ENCODE measurements at places on chromosomes 4 and X.

GRCh38 chrX:97806238-97806637 lies 922.5 kb downstream of the RPA4 start:
- no peak for DNase-seq

DNA sequence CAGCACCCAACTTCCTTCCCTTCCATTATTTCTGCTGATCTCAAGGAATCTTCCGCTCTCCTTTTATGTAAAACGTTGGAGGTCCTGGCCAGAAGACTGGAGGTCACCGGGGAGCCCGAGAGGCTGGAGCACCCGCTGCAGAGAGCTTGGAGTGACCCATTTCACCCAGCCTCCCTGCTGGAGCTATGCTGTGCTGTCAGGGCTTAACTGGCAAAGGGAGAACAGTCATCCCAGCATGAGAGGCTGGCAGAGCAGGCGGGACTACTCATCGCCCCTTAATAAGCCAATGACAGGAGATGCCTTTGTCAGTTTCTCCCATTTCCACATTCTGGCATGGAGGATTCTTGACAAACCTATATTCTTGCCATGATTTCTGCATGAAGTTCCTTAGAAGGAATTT lies 98.9 kb downstream of the GATB start:
- DNase-seq: no peak

DNA sequence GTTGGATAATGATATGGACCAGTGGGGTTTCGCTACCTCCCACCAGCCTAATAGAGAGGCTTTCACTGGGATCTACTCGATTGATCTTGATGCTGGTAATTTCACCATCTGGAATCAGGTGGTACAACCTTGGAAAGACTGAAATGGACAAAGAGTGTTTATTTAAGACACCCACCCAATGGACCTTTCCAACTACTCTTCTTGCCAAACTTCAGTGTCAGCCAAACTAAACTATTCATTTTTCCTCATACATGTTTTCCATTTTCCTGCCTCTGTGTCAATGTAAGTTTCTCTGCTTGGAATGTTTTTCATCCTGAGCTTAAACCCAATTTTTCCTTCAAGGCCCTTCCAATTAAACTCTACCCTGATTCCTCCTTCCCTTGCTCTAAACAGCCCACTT lies 92.6 kb downstream of the LNX1 start:
- no peak for DNase-seq

- DNase-seq: no peak
These were observed at the start of gene ETNPPL for GRCh38 chr4:108762559-108763225. Gene ETNPPL (minus strand): TSS chr4:108763053. CDS start chr4:108762898, 155 bp downstream.

GRCh38 chr4:25223802-25224375 lies 9.9 kb upstream of the PI4K2B start:
- no peak for DNase-seq
